ENCODE measurements at places on chromosomes 6 and 20.

- no peak for DNase-seq
Observed at GRCh38 chr6:57822896-57823358, 505.5 kb downstream of the PRIM2 start.

DNA sequence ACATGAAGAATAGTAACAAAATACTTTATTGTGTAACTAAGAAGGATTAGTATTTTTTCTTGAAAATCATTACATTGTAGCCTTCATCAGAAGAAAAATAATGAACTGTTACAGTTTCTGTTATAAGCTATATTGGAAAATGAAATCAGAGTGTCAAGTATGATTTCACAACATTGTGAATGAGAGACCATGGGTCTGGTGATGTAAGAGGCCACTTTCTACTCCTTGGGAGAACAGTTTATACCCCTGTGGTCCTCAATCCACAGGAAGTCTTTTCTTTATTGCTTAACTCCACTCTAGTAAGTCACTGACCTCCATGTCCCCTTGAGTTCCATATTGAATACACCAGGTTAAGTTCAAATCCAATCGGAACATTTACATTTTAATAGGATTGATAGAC, 218.7 kb upstream of the FERMT1 start:
- no peak for DNase-seq

- DNase-seq: no peak
Observed at GRCh38 chr6:139003751-139004150, 15.7 kb upstream of the REPS1 start.

GRCh38 chr6:136383268-136383937, 93.8 kb upstream of the BCLAF1 start:
- DNase-seq: no peak

Measured in fibroblast of upper back skin (primary cell).